ENCODE measurements at places on chromosomes 6 and 20.

DNA sequence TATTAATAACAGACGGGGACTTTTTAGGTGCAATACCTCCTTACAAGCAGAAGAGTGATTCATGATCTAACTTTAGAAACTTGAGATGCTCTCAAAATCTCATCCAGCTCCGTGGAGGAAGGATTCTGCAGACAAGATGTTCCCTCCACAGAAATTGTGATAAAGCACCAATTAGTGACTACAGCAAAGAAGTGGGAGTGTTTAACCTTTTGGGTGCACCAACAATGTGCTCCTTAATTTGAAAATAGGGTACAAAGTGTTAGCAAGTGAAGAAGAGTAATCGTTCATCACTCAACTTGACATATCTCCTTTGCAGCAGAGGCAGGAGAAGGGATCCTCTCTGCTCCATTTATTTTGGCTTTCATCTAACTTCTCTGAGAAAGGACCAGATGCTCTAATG lies 22.8 kb upstream of the SCP2D1 start:
- DNase-seq = no peak

DNA sequence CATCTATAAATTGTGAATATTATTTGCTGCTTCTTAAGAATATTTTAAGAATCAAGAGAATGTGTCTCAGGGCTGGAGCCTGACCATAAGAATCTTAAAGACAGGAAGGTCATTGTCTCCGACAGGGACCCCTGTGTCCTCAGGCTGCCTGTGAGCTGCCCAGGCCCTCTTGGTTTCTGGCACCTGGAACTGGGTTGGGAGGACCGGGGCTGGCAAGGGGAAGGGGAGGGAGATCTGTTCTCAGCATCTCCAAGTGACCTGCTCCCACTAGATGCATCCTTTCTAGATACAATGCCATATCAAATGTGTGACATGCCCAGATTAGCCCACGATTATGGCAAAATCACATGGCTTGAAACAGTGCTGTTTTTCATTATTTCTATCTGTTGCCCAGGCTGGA lies 110.5 kb downstream of the SCML4 start:
- DNase-seq = no peak

GRCh38 chr6:22221630-22222029 lies 75.2 kb downstream of the PRL start:
- DNase-seq = no peak

- no peak for DNase-seq
These were observed 79.9 kb downstream of the CEBPB start for GRCh38 chr20:50270569-50270968.

DNA sequence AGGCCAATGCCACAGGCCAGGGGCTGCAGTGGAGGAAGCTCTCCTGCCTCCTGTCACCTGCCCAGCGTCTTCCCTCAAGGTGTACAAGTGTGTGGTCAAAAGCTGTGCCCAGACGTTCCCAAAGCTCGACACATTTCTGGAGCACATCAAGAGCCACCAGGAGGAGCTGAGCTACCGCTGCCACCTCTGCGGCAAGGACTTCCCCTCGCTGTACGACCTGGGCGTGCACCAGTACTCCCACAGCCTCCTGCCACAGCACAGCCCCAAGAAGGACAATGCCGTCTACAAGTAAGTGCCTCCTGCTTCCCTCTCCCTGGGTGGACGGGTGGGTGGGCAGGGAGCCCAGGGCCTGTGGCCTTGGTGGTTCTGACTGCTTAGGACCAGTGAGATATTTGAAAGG lies 38.2 kb downstream of the ZNF341 start:
- DNase-seq = no peak

DNA sequence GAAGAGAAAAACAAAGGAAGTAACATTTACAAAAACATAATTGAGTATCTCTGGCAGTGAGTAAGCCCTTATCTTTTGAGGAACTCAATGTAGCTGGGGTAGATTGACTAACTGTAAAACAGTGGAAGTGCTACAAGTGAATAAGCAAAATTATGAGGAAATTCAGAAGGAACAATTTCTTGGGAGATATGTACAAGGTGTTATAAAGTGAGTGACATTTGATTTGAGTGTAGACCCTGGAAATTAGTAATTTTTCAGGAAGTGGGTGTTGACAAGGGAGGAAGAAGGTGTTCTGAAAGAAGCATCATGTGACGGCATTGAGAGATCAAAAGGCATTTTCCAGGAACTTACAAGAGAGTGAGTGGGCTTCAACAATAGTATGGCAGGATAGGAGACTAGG lies 22.2 kb downstream of the XRN2 start:
- no peak for DNase-seq

DNA sequence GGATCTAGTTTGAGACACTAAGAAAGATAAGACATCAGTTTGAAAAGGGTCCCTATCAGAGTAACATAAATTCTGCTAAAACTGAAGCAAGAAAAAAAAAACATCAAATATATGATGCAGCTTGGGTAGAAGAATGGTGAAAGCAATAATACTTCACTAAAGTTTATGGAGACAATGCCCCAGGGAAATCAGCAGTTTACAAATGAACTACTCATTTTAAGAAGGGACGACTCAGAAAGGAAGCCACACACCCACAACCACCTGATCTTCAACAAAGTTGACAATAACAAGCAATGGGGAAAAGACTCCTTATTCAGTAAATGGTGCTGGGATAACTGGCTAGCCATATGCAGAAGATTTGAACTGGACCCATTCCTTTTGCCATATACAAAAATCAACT lies 143.5 kb downstream of the TPBG start:
- no peak for DNase-seq

- no peak for DNase-seq
These were observed 48.7 kb downstream of the NCOA7 start for GRCh38 chr6:125839471-125839870.

- no peak for DNase-seq
These were observed 801 bp downstream of the SPDEF start for GRCh38 chr6:34555328-34555727.

DNA sequence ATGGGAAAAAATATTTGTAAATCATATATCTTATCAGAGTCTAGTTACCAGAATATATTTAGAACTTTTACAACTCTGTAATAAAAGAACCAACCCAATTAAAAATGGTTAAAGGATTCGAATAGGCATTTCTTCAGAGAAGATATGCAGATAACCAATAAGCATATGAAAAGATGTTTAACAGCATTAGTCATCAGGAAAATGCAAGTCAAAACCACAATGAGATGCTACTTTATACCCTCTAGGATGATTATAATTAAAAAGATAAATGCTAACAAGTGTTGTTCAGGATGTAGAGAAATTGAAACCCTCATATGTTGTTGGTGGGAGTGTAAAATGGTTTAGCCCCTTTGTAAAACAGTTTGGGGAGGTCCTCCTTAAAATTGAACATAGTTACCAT lies 94.1 kb downstream of the LRRC1 start:
- no peak for DNase-seq

GRCh38 chr6:37653933-37654565 lies 43.6 kb downstream of the MDGA1 start:
- DNase-seq = no peak

DNA sequence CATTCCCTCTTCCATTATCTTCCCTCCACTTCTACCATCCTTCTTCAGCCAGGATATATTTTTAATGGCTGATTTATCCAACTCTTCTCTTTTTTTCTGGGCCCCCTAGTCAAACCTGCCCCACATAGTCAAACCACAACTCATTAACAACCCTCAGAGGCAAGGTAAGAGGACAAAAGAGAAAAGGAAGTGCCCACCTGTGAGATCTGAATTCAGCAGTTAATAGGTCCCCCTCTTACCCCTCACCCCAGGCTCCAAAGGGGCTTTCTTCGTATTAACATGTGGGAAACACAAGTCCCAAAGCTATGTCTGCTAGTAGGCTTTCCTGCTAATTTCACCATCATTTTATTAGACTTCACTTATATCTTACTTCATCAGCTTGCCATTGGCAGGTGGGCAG lies 44.1 kb upstream of the TSPYL1 start:
- no peak for DNase-seq

DNA sequence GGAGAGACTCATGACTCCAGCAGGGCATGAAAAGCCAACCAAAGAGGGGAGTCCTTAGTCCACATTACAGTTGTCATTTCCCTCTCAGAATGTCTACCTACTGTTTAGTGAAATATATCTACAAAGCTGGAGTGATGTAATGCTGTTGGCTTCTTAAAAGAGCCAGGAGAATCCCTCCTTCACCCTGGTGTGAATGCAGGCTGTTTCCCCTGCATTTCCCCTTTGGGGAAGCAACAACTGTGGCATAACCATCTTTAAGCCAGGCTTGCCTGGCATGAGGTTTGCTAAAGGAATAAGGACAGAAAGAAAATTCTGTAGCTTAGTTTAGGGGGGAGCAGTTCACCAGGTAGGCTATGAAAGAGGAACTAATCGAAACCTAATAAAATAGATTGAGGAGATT lies 129.5 kb downstream of the CRYBG1 start:
- DNase-seq = no peak

GRCh38 chr20:20480689-20481088 lies 112.8 kb downstream of the INSM1 start:
- DNase-seq = no peak

- no peak for DNase-seq
These were observed 20.1 kb downstream of the PHACTR3 start for GRCh38 chr20:59624401-59624800.

DNA sequence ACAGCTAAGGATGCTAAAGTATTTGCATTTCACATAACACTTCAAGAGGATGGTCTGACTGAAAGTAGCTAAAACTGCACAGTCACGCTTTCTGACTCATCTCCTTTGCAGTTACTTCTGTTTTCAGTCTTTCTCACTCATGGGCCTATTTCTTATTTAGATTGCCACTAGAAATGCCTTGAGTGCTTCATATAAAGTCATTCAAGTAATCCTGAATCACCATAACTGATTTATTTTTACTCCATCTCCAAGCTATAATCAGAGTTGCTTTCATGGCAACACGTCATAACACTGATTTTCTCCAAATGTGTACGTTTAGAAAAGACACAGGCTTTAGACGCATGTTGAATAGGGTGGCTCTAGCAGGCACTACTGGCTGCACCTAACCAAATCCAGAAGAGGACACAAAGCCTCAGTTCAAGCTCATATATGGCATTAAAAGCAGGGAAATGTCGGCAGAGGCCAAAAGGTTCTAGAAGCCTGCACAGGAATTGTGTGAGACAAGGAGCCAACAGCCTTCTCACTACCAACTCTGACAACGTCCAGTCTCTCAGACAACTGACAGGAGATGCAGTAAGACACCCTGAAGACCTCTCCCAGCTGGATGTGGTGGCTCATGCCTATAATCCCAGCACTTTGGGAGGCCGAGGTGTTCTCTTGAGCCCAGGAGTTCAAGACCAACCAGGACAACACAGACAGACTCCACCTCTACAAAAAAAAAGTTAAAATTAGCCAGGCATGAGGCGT lies 64.1 kb upstream of the BEND6 start:
- no peak for DNase-seq

DNA sequence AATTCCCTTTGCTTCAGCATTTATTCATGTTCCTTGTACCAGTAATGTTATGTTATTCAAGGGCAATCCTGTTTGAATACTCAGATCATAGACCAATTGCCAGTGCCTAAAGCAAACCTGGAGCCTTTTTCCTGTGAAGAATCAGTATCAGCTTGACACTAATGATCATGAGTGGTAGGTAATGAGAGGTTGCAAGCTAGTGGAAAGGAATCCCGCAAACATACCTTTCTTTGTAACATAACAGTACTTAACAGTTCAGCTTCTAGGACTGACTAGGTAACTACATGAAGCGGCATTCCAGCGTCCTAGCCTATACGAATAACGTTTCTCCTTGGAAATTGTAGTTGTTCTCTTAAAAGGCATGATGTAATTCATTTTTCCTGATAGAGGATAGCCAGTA lies 253.7 kb downstream of the TMEM242 start:
- DNase-seq = no peak

GRCh38 chr6:167551628-167552257 lies 226.9 kb downstream of the TTLL2 start:
- no peak for DNase-seq

- DNase-seq = no peak
These were observed 23.9 kb downstream of the MYH7B start for GRCh38 chr20:34979366-34980153.

GRCh38 chr6:109373762-109374161 lies 8.5 kb downstream of the CD164 start:
- no peak for DNase-seq

DNA sequence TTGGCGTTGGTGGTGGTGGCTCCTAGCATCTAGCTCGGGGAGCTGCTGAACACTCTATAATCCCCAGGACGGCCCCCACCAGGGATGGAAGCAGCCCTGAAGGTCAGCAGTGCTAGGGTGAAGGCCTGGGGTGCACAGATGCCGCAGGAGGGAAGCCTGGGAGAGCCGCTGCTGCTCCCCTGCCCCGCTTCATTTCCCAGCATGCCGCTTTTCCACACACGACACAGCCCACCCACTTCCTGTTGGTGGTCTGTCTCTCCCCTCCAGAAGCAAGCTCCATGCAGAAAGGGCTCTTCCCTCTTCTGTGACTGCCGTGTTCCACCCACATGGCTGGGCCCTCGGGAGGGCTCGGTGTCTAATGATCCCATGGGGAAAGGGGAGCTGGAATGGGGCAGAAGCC lies 35.3 kb downstream of the GNAS-AS1 start:
- no peak for DNase-seq

GRCh38 chr6:156633291-156633690 lies 143.9 kb upstream of the ARID1B start:
- no peak for DNase-seq

DNA sequence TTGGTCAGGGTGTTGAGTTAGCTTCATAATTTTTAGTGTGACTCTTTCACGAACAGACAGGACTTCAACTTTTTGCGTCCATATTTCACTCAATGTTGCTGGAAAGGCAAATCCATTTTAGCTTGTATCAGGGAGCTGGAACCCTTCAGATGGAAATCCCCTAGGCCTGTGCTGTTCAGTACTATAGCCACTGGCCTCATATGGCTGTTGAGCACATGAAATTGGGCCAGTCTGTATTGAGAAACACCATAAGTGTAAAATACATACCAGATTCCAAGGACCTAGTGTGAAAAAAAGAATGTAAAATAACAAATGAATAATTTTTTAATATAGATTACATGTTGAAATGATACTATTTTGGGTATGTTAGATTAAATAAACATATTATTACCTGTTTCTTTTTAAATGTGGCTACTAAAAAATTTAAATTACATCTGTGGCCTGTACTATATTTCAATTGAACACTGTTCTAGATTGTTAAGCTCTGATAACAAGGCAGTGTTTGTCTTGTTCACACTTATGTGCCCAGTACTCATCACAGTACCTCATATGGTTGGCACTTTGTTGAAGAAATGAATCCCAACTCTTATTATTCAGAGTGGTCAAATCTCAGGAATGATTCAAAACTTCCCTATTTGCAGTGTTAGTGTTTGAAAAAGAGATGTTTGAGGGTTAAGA lies 34.3 kb downstream of the CTNNBL1 start:
- no peak for DNase-seq

- no peak for DNase-seq
These were observed 41.3 kb downstream of the PCNA start for GRCh38 chr20:5078399-5078958.

GRCh38 chr6:22582417-22583205 lies 13.2 kb downstream of the HDGFL1 start:
- no peak for DNase-seq

- no peak for DNase-seq
These were observed 4.8 kb upstream of the GTF2H4 start for GRCh38 chr6:30903236-30903635.
